ENCODE measurements at places on chromosomes 1 and 21.

DNA sequence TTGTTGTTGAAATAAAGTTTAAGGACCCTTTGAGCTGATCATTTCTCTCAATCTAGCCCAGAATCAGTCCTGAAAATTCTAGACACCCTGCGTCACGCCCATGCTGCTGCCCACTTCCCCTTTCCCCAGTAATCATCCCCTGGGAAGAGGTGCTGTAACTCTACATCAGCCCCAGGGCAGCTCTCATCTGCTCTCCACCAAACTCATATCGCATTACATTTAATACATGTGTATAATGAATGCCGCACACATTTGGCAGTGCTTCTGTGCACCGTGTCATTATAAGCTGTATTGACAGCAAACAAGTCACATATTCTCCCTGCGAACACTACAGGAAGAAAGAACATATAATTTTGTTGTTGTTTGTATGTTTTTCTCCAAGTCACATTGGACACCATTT, 539.7 kb upstream of the DAB1 start:
- no peak for DNase-seq

DNA sequence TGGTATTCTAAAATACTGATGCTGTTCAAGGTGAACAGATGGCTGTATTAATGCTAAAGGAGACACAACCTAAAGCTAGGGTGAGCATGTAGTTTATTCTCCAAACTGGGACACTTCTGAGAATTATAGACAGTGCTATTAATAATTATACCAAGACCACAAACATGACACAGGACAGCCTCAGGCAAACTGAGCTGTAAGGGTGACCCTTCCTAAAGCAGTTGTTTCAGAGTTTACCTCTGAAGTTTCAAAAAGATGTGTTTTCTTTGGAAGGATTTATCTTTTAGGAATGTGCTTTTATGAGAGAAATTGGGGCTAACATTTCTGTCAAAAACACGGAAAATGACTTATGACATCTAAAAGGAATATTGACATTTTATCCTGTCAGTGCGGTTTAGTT, 68.8 kb downstream of the RPS6KC1 start:
- DNase-seq = no peak

DNA sequence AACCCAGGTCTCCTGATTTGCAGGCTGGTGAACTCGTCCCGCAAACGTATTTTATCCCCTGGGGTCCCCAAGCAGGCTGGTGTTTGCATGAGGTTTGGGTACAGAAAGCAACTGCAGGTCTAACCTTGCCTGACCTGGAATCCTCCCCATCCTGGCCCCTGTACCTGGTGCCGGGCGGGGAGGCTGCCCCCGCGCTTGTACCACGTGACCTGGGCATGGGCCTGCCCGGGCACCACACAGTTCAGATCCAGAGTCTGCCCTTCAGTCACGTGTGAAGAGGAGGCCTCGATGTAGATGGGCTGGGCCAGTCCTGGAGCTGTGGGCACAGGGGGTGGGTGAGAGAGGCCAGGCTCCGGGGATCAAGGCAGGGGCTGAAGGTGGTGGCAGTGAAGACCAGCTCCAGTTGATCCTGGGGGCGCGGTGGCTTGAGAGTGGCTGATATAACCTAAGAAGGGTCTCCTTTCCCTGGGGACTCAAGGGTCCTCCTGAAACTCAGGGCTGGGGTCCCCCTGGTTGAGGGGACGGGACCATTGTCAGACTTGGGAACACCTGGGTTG, 30.6 kb downstream of the LDLRAD2 start:
- DNase-seq = no peak

DNA sequence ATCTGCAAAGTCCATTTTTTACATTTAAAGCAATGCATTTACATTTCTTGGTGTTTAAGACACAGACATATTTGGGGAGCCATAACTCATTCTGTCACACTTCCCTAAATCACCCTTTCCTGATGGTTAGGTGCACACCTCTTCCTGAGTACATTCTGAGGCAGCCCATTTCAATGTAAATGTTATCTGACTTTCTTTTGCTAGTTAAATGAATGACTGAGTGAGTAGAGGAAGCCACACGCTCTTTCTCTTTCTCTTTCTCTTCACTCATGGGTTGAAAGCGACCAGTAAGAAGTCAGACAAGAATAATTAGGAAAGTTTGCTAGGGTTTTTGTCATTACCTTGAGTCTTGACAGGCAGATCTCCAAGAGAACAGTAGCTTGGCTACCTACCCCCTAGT, 143.1 kb downstream of the S1PR1 start:
- DNase-seq = no peak

DNA sequence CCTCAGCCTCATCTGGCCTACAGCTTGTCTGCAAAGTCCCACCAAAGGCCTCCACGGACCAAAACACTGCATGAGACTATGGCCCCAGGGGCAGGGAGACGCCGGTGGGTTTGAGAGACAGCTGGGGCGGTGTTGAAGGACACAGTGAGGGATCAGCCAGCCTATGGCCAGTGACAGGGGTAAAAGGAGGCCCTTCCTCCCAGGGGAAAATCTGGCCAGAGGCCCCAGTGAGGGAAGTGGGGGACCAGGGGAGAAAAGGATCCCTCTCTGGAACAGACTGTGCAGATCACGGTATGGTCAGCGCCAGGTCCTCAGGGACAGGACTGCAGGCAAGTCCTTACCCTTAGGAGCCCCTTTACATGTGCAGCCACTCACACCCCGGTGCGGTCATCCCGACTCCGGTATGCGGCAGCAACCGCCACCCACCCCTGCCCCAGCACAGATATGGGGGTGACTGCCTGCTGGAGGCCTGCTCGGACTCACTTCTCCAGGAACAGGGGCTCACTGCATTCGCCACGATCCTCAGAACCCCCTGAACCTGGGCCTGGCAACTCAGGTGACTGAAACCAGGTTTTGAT, 1.3 kb downstream of the CERS2 start:
- no peak for DNase-seq

DNA sequence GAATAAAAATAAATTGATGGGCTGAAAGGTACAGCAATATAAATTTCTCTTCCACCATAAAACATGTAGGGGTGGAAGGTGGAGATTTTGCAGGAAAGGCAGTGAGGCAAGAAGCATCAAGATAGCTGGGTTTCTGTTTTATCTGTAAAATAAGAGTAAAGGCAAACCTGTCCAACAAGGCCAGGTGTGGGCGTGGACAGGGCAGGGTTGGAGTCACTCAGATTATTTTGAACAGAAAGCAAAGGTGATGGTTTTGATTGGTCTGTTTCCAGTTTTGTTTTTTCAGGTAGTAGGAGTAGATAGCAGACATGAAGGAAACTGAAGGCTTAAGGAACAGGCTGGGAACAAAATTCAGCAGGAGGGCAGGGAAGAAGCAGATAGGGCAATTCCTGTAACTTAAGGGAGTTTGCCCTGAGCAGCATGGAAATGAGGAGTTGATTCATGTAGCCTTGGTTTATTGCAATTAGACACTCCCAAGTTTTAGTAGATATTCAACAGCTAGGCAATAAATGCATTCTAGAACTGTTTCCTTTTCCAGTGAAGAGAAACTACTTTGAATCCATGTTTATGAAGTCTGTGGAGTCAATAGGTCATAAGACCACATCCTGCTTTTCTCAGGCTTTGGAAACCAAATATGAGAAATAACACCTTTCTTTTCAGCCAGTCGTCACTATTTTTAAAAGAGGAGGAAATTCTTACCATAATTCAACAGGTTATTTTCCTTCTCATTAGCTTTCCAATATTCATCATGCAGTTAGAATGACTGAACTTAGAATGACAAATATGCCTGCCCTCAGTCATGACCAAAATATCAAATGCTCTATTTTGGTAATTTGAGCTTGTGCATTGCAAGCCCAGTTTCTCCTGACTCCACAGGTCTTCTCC, 38.7 kb upstream of the CD55 start:
- no peak for DNase-seq

GRCh38 chr1:97905141-97905940, 15.5 kb downstream of the DPYD start:
- DNase-seq = no peak

DNA sequence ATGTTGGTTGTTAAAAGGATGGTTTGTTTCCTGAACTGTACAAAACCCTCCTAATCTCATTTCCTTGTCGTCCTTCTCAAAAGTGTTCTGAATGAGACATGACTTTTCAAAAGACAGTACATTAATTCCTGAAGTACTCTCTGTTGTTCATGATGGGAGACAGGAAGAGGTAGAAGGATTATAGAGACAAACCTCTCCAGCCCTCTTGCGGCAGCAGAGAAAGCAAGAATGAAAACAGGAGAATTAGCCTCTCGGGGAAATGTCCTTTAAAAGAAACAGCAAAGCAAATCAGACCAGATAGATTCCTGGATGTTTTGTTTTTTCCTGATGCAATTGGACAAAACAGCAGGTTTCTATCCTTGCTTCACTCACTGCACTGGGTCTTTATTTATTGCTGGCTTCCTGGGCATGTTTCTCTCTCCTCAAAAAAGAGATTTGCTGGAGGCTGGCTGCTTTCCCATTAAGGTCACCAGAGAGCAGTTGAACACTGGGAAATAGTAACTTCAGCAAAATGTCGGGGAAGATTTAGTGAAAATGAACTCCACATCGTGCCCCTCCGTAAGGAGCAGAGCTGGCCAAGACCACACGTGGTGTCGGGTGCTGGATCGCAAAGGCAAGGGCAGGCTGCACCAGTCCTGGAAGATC, 145.8 kb upstream of the SYT6 start:
- no peak for DNase-seq

- DNase-seq = no peak
These were observed 25.9 kb downstream of the C2CD2 start for GRCh38 chr21:41927727-41928409.

DNA sequence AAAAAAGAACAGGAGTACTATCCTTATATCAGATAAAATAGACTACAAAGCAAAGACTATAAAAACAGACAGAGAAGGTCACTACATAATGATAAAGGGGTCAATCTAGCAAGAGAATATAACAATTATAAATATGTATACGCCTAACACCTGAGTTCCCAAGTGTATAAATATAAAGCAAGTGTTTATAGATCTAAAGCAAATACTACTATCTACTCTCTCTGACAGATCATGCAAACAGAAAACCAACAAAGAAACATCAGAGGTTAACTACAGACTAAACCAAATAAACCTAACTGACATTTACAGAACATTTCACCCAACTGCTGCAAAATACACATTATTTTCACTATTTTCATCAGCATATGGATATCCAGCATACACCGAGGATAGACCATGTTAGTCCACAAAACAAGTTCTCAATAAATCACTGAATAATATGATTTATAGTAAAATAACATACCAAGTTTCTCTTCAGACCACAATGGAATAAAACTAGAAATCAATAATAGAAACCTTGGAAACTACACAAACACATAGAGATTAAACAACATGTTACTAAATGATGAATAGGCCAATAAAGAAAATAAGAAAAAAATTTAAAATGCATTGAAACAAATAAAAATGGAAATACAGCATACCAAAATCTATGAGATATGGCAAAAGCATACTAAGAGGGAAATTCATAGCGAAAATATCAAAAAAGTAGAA, 22.7 kb downstream of the UCHL5 start:
- no peak for DNase-seq

DNA sequence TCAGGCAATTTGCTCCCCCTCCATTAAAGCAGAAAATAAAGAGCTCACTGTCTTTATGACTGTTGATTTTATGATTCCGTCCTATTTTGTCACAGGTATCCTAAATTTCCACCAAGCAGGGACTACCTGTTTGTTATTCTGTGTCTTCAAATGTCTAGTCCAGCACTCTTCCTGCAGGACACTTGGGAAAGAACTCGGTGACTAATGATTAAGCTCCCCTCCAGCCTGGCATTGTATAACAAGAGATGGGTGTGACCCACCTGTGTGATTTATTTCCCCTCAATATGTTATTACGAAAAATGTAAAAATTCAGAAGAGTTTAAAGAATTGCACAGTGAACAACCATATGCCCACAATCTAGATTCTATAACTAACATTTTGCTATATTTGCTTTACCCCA, 42.9 kb upstream of the LRRN2 start:
- no peak for DNase-seq

Data from stimulated activated CD8-positive, alpha-beta memory T cell treated with anti-CD3 and anti-CD28 coated beads, Interleukin-4, amount 100 ng/mL, for 4 hours (primary cell).